RCC 7860 (cell line): ENCODE measurements at places on chromosomes 3 and 15.
A peak's percentile ranks its signal among the peaks of the same experiment; 100 is the strongest.

- no peak for DNase-seq
These were observed 82.0 kb downstream of the DPPA2 start for GRCh38 chr3:109234300-109234699.

GRCh38 chr3:115227461-115227860 is 80.4 kb upstream of the ZBTB20 start:
- no peak for DNase-seq

GRCh38 chr15:26449291-26449690 is 323.6 kb downstream of the GABRB3 start:
- DNase-seq: peak; percentile 72

GRCh38 chr15:64731805-64732151 is 43.6 kb downstream of the RBPMS2 start:
- no peak for DNase-seq

- no peak for DNase-seq
These were observed 187.9 kb upstream of the BHLHE40 start for GRCh38 chr3:4791358-4791757.

- DNase-seq: no peak
These were observed 12.5 kb downstream of the RAB27A start for GRCh38 chr15:55277116-55277564.

DNA sequence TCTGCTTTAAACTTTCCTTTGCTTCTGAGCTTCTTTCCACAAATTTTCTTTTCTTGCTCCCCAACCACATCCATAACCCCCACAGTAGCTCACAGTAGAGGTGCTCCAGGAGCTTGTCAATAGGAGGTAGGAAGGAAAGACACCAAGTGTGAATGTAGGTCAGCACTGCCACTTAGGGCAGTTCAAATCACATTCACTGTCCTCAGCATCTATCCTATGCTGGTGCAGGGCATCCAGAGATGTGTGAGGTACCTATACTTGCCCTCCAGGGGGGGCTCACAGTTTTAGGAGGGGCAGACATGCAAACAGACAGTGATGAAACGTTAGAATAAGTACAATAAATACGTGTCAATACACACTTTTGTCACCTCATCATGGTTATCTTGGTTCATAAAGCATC is 1.5 kb upstream of the SPSB4 start:
- DNase-seq: no peak

DNA sequence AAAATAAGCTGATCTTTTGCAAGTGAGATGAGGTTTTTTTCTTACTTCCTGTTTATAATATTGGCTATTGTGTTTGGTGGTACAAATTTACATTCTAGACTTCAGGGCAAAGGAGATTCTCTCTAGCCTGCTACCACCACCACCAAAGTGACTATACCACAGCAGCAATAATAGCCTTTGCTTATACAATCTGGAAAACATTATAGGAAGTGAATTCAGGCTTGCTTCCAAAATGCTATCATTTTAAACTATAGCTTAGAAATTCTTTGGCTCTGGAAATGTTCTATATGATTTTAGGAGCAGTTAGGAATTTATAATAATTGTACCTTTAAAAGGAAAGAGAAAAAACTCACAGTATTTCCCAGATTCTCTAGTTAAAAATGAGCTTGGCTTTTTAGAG is 94.4 kb downstream of the TFG start:
- no peak for DNase-seq

GRCh38 chr3:18236726-18237125 is 188.4 kb downstream of the SATB1 start:
- no peak for DNase-seq

- no peak for DNase-seq
These were observed 136.5 kb downstream of the ZNF609 start for GRCh38 chr15:64596701-64597476.
